Renal pelvis (tissue), 12 donors: ENCODE measurements at places on chromosomes 12 and 14.

DNA sequence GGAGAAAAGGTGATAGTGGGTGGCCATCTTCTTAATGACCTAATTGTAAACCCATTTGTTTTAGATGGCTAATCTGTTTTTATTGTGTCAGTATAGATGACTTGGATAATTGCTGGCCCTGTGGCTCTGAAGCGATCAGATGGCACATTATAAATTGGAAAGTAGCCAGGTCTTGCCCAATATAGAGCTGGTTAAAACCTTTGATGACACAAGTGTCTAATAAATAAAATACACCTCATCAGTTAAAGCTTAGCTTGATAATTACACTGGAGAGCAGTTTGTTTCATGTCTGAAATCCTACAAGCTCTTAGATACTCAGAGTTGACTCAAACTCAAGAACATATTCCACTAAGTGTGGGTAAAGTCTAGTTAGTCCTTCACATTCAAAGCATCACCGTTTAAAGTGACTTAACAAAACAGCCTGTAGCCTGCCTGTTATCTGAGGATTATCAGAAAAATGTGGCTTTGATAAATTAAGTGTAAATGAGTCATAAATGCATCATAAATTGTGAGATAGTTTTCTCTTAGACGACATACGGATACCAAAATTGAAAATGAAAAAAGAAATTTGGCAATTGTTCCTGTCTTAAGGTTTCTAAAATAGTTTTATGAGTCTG is 280.9 kb downstream of the LRIG3 start:
- no peak for DNase-seq

DNA sequence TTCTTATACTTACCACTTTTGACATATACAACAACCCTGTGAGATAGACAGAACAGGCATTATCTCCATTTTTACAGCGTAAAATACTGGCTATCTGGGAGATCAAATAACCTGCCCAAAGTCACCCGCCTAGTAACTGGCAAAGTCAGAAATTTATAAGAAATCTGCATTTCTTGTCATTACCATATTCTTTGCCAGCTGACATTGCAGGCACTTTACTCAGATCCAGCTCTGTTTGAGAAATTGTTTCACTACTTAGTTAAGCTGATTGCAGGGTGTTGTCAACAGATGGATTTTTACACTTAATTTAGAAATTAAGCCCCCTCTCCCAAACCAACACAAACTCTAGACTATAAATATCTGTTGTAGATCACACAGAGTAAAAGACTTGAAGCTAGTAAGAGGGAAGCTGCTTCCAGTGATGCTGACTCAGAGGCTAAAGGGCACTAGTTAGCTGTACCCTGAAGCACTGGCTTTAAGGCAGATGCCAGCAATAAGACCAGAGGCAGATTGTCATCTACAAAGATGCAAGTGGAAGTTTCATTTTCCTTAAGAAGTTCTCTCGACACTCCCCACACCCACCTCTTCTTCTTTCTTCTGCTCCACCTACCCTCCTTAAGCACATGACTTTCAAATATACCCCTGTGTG is 153.1 kb downstream of the ANO6 start:
- DNase-seq, result no peak

DNA sequence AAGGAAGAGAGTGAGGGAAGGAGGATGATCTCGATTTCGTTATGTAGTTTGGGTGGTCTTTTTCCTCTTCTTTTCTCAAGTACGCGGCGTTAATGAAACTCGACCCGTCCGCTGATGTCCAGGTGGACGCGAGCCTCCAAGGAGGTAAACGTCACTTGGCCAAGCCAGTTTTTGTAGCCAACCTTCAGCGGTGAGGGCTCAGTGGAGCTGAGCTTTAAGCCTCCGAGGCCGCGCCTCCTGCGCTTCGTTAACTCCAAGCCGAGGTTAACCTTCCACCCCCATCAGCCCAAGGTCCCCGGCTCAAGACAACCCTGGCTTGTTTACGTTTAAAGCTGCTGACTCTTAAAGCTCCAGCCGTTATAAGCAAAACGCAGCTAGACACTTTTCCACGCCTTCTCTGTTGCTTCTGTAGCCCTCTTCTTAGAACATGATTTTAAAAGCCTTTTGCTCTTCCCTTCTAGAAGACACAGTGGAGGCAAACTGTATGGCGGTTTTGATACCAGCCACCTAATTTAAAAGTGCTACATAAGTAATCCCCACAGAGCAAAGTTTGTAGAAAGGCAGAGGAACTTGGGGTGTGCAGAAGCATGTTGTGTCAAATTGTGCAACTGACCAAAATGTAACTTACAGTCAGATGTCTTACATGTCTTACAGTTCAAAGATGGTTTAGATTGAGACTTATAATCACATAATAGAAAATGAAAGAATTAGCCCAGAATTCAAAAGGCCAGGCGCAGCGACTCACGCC is 923 bp upstream of the ITPR2 start:
- DNase-seq, result peak; percentile 59

- DNase-seq, result no peak
Observed at GRCh38 chr12:75632442-75632841, 121.0 kb upstream of the KRR1 start.

- DNase-seq, result no peak
Observed at GRCh38 chr12:113298861-113299545, 35.9 kb downstream of the SLC8B1 start.
